Stimulated activated naive CD8-positive, alpha-beta T cell treated with anti-CD3 and anti-CD28 coated beads, Interleukin-15, amount 100 ng/mL, for 72 hours (primary cell): ENCODE measurements at places on chromosomes 7 and 10.

DNA sequence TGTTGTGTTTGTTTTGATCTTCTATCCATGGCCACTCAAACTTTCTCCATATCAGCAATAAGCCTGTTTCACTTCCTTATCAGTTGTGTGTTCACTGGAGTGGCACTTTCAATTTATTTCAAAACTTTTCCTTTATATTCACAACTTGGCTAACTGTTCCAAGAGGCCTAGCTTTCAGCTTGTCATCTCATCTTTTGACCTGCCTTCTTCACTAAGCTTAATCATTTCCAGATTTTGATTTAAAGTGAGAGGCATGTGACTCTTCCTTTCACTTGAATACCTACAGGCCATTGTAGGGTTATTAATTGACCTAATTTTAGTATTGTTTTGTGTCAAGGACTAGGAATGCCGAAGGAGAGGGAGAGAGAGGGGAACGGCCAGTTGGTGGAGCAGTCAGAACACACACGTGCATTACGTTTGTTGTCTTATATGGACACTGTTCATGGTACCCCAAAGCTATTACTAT, 5.5 kb upstream of the GNAT3 start:
- DNase-seq, result no peak

GRCh38 chr7:111558991-111559390, 3.3 kb downstream of the IMMP2L start:
- no peak for DNase-seq

DNA sequence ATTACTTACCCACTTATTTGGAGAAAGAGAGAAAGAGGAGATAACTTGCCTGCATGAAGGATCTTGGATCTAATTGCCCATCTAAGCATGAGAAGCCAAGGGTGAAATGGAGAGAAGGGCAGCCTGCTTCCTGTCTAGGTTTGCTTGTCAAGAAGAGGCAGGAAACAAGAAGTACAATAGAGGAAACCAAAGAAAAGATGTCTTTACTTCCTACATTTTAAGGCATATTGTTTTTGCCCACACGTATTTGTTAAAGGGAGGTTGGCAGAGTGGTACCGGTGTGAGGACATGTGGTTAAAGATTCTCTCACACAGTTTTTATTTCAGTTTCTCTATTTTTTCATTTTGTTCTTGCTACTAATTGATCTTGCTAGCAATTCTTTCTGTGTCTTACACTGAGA, 6.0 kb upstream of the TAS2R38 start:
- no peak for DNase-seq

DNA sequence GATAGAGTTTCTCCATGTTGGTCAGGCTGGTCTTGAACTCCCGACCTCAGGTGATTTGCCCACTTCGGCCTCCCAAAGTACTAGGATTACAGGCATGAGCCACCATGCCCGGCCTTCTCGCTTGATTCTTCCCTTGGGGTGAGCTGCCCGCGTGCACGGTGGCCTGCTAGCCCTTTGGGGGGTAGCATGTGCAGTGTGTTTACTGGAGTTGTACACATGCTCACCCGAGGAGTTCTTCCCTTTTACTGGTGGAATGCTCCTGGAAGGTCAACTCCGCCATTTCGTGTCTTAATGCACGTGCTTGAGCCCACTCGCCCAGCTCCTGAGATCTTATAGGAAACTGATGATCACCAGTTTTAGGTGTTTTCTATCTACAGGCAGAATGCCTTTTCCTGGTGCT, 17.0 kb upstream of the ADAMTS14 start:
- DNase-seq, result no peak

- DNase-seq, result no peak
Measured at GRCh38 chr10:104146882-104147281, 24.9 kb downstream of the SFR1 start.

DNA sequence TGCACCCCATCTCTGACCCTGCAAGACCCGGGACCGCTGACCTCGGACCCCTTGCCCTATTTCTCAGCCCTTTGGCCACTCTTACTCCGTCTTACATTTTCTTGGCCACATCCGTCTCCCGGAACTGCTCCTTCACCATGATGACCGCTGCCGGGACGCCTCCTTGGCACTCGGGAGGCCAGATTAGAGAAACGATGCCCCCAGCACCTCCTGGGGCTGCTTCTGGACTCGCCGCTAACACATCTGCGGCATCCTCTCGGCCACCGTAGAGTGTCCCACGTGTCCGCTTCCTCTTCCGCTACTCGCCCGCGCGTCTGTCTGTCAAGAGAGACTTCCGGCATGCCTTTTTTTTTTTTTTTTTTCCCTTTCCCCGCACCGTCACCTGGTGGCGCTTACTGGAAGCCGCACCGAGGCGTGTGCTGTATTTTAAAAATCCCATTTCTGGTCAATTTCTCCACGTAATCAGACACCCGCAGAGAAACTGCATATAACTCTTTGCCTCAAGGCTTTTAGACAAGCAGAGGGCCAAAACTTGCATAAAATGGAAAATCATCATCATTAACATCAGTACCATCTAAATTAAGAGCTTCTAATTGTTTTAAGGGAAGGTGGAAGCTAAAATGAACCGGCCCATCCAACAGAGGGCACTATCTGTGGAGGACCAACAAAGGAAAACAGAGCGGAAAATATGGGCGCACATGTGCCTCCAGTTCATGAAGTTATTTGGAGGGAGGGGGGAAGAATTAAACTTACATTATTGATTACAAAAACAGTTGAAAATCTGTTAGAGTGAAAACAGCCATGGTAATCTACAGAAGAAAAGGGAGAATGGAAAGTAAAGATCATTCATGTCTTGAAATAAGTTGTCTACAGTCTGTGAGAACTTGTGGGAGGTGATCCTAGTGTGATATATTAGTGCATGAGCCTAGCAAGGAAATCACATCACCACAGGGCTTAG, at the start of gene POLR3A:
Gene POLR3A (minus strand): TSS at position 247 of the 958 bp plus-strand sequence. CDS start 108 bp downstream, at position 139.
- DNase-seq, result peak; percentile 86

- no peak for DNase-seq
Measured at GRCh38 chr7:116692401-116693308, 20.7 kb downstream of the MET start.

DNA sequence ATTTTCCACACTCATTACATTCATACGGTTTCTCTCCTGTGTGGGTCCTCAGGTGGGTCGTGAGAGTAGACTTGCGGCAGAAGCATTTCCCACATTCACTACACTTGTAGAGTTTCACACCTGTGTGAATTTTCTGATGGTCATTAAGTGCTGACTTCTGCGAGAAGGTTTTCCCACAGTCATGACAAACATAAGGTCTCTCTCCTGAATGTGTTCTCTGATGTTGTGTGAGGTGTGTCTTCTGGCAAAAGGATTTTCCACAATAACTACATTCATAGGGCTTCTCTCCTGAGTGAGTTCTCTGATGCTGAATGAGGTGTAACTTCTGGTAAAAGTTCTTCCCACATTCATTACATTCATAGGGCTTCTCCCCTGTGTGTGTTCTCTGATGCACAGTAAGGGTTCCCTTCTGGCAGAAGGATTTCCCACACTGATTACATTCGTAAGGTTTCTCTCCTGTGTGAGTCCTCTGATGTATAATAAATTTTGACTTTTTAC, 15.1 kb downstream of the ZNF12 start:
- no peak for DNase-seq

DNA sequence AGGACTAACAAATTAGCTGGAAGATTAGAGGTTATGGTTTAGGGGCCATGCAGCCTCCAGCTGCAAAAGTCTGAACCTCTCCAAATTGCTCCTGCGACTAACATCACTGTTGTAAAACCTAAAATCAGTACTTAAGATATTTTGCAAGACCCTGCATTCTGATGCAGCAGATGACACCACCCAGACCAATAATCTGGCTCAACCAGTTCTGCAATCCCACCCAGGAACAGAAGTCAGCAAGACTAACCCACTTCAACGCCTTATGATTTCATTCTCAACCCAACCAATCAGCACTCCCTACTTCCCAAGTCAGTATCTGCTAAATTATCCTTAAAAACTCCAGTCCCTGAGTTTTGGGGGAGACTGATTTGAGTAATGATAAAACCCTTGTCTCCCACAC, 250.8 kb upstream of the MBL2 start:
- DNase-seq, result no peak
